ENCODE measurements at places on chromosomes 2 and 18.

DNA sequence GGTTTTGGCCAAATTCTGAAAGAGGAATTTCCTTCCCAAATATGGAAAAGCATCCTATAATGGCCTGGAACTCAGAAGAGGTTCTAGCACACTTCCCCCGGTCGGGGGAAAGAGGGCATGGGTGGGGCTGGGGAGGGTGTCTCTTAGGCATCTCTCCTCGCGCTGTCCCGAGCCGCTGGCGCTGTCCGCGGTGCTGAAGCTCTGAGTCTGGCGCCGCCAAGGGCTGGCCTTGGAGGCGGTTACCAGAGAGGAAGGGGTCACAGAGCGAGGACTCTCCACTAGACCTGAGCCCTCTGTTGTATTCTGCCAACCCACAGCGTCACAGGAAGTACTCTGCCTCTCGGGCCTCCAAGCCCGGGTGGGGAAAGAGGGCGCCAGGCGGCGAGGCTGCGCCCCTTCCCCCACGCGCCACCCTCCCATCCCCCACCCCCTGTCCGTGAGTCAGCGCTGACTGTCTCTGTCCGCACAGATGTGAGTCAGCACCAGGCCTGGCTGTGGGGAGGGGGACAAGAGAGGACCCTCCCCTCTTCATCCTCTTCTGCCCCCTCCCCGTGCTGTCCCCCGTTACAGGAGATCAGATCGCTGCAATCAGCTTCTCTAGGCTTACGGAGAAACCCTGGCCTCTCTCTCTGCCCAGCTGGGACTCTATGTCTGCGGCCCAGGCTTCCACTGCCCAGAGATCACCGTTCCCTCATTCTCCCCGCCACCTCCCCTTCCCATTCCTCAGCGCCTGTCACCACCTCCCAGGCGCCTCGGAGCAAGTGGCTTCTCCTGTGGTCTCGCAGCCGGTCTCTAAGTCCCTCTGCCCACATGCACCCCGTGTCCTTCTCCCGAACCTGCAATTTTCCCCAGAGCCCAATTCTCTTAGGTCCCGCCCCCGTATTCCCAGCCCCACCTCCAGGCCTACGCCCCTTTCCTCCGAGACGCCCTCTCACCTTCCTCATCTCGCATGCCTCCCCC, 779 bp downstream of the PTPRN start:
- peak; percentile 76 for DNase-seq

- DNase-seq, result no peak
Measured at GRCh38 chr2:122019724-122020123, 264.3 kb downstream of the TSN start.

DNA sequence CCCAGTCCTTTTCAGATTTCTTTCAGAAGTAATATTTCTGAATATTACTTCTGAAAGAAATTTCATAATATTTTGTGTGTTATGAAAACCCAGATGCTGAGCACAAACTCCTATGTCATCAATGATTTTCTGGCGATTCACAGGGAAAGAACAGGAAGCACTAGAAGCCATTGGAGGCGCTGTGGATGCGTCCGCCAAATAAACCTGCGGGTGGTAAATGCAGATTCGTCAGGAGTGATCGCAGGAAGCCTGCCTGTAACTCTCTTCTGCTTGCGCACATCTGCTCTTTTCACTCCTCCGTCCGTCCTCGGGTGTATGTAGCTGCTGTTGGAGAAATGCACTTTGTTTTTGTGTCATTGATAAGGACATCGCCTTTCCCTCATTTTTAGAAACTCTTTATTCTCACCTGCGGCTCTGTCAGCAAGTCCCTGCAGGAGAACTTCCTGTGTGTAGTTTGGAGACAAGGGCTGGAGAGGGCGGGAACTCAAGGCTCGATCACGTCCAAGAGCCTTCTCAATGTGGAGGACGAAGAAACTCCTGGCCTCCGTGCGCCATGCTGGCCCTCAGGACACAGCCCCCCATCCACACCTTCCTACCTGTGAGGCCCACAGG, 483.8 kb downstream of the GALR1 start:
- no peak for DNase-seq

- DNase-seq, result no peak
Measured at GRCh38 chr2:189298038-189298437, 118.5 kb upstream of the COL5A2 start.

- DNase-seq, result no peak
Measured at GRCh38 chr2:10300997-10301940, 1.4 kb upstream of the HPCAL1 start.

Measured in MCF 10A (cell line).